ENCODE measurements at places on chromosomes 4 and X.
A peak's percentile ranks its signal among the peaks of the same experiment; 100 is the strongest.

DNA sequence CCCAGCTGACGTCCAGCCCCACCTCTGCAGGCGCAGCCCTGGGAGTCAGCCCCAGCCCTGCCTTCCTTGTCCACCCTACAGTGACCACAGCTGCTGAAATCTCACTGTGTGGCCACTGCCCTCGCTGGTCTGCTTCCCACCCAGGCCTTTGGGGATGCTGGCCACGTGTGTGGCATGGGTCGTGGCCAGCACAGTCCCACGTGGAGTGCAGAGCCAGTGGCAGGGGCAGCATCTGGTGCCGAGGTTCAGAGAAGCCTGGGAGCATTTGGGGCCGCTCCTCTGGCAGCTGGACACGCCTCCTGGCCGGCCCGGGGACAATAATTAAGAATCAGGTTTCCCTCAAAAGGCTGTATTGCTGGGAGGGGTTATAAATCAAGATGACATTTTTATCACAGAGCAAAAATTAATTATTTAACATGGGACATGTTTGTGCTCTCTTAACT, 92.1 kb downstream of the HMX1 start:
- DNase-seq = no peak

DNA sequence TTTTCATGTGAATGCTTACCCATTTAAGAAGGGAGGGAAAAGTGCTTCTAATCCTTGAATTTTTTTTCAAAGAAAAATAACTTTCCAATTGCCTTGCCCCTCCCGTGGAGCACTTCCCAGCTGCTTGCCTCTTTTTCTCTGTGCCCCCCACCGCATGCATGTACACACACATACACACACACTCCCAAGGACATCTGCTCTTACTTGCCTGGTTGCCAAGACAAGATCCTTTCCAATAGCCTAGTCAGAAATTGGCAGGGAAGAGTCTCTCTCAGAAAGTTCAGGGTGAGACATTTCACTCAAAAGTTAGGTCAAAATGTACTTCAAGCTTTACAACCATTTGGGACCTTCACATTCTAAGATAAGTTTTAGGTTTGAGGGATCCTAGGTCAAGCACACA, 10.9 kb downstream of the HHIP start:
- DNase-seq = no peak

GRCh38 chrX:131704136-131704695, 160.3 kb downstream of the OR13H1 start:
- DNase-seq = no peak

GRCh38 chr4:113884655-113885054, 94.8 kb downstream of the ARSJ start:
- DNase-seq = no peak

GRCh38 chr4:10092481-10093270, 23.9 kb downstream of the WDR1 start:
- no peak for DNase-seq

GRCh38 chr4:141587897-141588296, 48.5 kb upstream of the IL15 start:
- DNase-seq = no peak

GRCh38 chr4:53905941-53906377, 158.4 kb downstream of the CHIC2 start:
- peak; percentile 48 for DNase-seq

DNA sequence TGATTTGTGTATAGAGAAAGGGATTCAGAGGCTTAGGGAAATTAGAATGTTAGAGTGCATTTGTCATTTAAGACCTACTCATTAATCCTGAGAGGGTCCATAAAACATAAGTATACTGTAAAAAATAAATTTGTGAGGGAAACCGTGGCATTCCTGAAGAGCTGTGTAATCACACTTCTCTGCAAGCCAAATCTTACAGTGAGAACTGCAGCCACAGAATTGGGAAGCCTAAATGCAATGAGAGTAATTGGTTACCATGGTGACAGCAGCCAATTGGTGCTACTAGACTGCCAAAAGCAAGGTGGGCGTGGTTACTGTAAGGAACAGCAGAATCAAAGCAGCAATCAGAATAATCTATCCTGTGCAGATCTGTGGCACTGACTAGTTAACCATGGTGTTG, 345.2 kb upstream of the GRID2 start:
- peak; percentile 7 for DNase-seq

DNA sequence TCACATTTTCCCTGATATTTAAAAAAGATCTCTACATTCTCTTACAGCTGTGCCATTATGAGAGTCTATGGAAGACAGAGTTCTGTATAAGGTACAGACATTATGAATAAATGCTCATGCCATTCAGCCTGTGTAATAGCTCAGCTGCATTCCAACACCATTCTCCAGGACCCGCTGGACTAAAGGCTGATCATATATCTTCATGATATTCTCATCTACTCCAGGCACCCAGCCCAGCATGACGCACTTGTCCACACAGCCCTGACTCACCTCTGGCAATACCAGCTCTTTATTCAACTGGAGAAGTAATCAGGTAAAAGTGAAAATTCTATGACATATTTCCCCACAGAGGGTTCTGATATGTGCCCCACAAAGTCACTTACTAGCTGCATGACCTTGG, 437.5 kb upstream of the FGF16 start:
- DNase-seq = no peak

GRCh38 chr4:123555233-123555806, 158.7 kb downstream of the SPRY1 start:
- peak; percentile 47 for DNase-seq

GRCh38 chr4:5398056-5398455, 310.3 kb downstream of the EVC2 start:
- DNase-seq = no peak

GRCh38 chr4:29549342-29549741, 1170.8 kb upstream of the PCDH7 start:
- no peak for DNase-seq

- DNase-seq = no peak
These were observed 29.2 kb upstream of the CTSO start for GRCh38 chr4:155982736-155983385.

GRCh38 chr4:82802911-82803310, 4.3 kb upstream of the SCD5 start:
- no peak for DNase-seq

DNA sequence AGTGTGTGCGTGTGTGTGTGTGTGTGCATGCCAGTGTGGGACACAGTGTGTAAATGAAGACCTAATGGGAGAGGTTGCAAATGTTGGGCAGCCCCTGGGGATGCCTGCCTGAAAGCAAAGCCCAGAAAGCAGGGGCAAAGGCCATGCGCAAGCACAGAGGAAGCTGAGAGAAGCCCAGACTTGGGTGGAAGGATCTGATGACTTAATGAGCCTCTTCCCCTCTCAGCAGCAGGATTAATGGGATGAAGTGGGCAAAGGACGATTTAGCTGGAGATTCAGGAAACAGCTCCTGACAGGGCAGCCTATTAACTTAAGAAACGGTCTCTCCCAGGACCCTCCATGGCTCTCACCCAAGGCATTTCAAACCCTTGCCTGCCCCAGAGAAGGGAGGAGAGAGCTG, 107.3 kb downstream of the EFNB1 start:
- DNase-seq = no peak

DNA sequence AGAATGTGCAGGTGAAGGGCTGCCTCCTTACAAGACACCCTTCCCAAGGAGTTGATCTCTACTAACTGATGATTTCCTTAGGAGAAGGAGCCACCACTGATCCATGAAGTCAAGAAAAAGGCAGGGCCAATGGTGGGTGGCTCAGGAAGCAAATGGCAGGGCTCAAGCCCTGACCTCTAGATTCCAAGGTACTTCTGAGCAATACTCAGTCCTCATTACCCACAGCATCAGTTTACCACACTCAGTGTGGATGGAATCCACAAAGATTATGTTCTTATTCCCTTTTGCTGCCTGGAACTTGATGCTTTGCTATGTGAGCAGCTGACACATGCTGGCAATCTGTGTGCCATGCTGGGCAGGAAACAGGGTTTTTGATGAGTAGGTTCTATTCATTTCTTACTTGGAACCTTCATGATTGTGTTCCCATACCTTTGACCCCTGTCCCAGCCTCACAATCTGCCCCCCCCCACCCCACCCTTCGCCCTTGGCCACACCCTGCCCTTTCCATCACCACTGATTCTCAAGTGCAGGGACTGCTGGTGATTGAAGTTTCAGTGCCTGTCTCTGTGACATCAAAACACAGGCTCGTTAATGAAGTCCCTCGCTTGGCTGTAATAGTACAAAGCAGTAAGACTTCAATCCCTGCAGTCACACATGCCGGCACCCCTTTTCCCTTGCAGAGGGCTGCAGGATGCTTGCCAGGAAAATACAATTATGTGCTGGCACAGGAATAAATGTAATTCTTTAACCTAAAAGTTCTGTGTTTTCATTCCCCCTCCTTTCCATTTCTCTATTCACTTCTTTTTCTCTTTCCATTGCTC, 135.6 kb upstream of the GPC4 start:
- DNase-seq = no peak

DNA sequence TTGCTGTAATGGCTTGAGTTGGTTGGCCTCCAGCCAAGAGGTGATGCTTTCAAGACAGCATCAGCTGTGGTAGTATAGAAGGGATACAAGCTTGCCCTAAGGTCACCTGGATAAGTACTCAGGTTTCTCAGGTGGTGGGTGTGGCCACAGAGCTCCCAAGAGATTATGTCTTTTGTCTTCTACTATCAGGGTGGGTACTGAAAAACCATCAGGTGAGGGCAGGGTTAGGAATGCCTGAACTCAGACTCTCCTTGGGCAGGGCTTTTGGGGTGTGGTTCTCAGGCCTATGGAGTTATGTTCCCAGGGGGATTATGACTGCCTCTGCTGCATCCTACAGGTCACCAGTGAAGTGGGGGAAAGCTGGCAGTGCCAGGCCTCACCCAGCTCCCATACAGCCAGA, 654.6 kb upstream of the GALNT7 start:
- DNase-seq = no peak

DNA sequence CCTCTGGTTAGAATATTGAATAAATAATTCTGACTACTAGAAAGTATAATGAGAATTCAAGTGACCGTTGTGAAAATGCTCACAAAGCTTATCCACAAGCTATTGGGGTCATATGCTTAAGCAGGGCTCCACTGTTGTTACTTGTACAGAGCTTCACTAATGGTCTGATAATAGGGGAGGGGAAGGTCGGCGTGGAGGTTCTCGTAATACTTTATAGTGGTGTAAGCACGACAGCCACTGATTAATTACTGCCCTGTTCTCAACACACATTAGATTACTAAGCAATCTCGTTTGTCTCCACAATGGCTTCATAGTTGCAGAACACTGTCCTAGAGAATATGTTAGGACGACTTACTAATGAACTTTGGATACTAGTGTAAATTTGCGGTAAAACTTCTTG, 11.6 kb downstream of the UNC5C start:
- DNase-seq = no peak

- DNase-seq = no peak
These were observed 14.8 kb downstream of the PDK3 start for GRCh38 chrX:24479924-24480323.

DNA sequence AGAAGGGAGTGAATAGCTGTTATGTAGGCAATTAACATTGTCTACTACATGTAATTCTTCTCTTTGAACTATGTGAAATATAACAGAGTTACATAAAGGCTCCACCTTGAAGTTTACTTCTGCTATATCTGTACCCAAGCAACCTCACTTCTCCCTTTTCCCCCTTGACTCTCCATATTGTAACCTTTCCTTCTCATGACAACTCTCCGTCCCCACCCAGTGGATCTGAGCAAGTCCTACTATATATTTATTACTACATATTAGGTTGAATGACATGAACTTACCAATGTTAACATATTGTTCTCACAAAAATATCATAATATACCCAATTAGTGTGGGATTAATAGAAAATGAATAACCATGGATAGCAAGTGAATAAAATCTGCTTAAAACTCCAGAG, 93.2 kb upstream of the ATP8A1 start:
- peak; percentile 25 for DNase-seq

DNA sequence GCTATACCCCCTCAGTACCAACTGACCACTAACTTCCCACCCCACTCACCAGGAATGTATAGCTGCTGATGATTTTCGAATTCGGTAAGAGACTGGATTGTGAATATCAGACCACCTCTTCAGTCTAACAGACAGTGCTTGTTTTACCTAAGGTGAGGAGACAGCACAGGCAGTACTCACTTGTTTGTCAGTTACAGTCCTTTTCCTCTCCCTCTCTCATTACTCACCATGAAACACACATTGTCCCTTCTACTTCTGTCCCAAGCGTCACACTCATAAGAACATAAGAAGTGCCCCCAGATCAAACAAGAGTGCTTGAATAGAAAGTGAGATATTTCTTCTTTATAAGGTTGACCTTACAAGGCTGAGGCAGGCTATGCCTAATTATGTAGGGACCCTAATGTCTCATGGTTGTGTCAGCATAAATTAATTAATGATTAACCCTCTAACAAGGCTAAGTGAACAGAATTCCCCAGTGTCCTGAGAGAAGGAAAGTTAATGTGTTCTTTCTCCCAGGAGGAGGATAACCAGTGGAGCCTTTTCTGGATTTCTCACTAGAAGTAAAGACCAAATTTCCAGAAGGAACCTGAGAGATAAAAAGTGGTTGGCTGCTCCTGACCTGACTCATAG, 32.2 kb downstream of the ZCCHC12 start:
- no peak for DNase-seq

- DNase-seq = no peak
These were observed 766 bp upstream of the DNAJB14 start for GRCh38 chr4:99947190-99947578.

- DNase-seq = peak; percentile 58
These were observed 101.9 kb downstream of the MAML3 start for GRCh38 chr4:140052050-140052449.

DNA sequence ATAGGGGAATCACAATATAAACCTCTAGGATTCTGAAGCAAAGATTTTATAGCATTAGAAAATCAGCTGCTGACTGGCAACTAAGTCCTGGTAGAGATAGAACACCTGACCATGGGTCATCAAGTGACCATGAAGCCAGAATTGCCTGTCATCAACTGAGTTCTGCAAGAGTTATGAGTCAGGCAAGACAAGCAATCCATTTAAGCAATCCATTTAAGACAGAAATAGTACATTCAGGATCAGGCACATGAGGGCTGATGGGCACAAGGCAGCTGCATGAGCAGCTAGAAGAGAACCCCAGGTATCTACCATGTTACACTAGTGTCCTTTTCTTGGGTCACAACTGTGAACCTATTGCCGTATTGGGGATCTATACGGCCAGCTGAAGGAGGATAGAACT, 98.9 kb downstream of the SPRY1 start:
- no peak for DNase-seq

- DNase-seq = no peak
These were observed 39.5 kb downstream of the ZNF518B start for GRCh38 chr4:10417740-10418139.

GRCh38 chr4:184408021-184408683, 66.2 kb downstream of the IRF2 start:
- DNase-seq = no peak

GRCh38 chr4:73533515-73534422, 52.2 kb downstream of the AFM start:
- no peak for DNase-seq

Measured in putamen (tissue), 1 donor.